Breast epithelium (tissue), 4 donors: ENCODE measurements at places on chromosomes 5 and 9.

DNA sequence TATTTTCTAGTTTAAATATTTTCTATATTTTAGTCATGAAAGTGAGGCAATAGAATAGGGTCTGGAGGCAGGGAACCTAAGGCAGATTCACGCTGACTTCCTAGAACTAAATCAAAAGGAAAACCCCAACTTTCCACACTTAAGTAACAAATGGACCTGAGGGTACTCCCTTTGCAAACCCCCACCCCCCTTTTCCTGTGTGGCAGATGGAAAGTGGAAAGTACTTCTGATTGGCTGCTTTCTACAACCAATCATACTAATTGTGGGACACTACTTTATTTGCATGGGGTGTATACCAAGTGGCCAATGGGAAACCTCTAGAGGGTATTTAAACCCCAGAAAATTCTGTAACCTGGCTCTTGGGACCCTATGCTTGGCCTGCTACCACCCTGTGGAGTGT lies 4.8 kb upstream of the CENPH start:
- H3K27me3 ChIP-seq: no peaks in the 10 kb centered on the region
- H3K27ac ChIP-seq: no peak overlapping the region
- DNase-seq: no peak
- H3K36me3 ChIP-seq: no peaks in the 10 kb centered on the region
- H3K4me3 ChIP-seq: no peak overlapping the region

DNA sequence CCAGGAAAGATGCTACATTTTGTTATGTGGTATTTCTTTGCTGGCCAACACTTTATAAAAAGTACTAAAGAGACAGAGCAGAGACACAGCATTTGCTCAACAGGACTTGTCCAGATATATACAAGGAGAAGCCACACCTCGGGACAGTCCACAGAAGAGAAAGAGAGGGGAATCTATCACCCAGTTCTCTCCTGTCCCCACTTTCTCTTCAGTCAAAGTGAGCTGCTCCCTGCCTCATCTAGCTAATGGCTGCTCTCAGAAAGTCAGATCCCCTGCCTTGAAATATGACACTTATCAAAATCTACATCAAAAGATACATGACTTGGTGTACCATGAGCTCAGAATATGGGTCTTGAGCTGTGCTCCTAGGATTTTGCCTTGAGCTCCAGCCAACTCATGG lies 86.7 kb upstream of the SPDL1 start:
- H3K36me3 ChIP-seq: no peaks in the 10 kb centered on the region
- no peak overlapping the region for H3K4me3 ChIP-seq
- H3K27ac ChIP-seq: no peak overlapping the region
- H3K27me3 ChIP-seq: no peaks in the 10 kb centered on the region

DNA sequence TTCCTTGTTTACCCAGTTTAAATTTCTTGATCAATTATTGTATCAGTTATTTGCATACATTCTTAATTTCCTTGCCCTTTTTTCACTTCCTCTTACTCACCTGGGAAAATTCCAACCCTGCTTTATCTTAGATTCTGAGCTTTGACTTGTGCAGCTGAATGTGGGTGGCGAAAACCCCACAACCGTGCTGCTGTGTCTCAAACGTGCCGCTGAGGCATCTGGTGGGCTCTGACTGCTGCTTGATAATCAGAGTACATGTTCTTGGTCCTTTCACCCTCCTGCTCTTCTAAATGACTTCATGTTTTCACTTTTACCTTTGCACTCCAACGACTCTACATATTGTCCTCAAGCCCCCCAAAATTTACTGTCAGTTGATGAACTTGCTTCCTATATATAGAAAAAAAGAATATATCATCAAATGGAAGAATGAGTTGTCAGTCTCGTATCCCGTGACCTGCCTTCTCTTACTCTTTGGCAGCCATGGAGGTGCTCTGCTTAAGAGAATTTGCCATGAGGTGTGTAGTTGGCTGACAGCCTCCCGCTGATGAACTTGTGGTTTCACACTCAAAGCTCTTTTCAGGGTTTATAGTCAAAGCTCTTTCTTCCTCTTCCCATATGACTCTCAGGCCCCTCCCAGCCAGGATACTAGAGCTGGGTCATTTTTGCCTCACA lies 14.0 kb upstream of the JAK2 start:
- no peak overlapping the region for H3K4me3 ChIP-seq
- H3K36me3 ChIP-seq: no peaks in the 10 kb centered on the region
- no peaks in the 10 kb centered on the region for H3K27me3 ChIP-seq
- H3K27ac ChIP-seq: no peak overlapping the region
- no peaks in the 10 kb centered on the region for H3K4me1 ChIP-seq

- H3K27ac ChIP-seq: no peak overlapping the region
- no peak overlapping the region for H3K4me3 ChIP-seq
- no peaks in the 10 kb centered on the region for H3K4me1 ChIP-seq
- no peaks in the 10 kb centered on the region for H3K36me3 ChIP-seq
These were observed 194.8 kb upstream of the ADAMTS16 start for GRCh38 chr5:4945296-4945695.

DNA sequence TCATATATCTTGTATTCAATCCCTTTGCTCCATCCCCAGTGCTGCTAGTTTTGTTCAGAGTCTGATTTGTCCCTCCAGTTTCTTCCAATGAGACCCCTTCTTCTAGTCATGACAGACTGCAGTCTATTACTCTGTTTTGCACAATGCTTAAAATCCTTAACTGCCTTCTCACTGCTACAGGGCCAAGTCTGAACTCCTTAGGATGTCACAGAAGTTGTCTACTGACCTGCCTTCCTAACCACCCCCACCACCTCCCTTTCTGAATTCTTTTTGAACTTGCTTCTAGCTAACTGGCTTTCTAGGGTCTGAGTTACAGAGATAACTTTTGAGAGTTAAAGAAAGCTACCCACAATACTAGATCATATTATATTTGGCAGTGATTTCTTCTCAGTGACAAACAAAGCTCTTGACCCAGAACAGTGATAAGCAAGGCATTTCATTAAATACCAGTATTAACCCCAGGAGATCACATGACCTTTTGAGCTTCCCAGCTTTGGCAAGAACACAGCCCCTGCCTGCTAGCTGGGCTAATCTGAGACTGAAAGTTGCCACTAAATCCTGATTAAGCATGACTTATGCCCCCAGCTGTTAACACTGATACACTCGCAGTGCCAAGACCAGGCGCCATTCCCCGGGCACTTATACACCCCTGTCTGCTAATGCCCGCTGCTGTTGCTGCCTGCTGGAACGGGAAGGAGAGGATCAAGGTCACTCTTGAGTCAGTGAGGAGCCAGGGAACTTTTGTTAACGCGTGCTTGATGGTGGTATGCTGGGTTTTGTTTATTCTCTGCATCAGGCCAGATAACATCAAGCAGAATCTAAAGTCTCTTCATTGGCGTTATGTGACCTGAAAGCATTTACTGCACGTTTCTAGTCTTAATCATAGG lies 36.4 kb upstream of the ADAMTSL1 start:
- H3K27ac ChIP-seq: peak overlapping the region; percentile 34
- no peaks in the 10 kb centered on the region for H3K27me3 ChIP-seq
- no peak for DNase-seq
- no peaks in the 10 kb centered on the region for H3K4me1 ChIP-seq
- H3K36me3 ChIP-seq: no peaks in the 10 kb centered on the region

DNA sequence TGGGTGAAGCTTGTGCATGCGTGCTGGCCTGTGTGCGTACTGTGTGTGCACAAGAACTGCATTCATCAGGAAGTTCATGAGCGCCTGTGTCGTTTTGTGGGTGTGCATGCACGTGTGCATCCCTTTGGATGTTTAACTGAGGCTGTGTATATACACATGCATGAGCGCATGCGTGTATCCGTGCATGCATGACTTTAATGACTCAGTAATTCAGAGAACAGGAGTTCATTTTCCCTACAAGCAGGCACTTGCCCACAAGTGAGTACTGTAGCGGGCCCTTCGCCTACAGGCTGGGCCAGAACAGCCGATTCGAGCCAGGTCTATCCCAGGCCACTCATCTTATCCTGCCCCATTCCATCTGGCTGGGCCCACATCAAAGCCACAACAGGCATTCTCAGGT lies 29.8 kb downstream of the CORO2A start:
- DNase-seq: peak; percentile 35
- H3K36me3 ChIP-seq: no peaks in the 10 kb centered on the region
- H3K27me3 ChIP-seq: no peaks in the 10 kb centered on the region
- no peak overlapping the region for H3K27ac ChIP-seq
- H3K4me1 ChIP-seq: no peaks in the 10 kb centered on the region
